ENCODE measurements at places on chromosomes 4 and X.
A peak's percentile ranks its signal among the peaks of the same experiment; 100 is the strongest.

DNA sequence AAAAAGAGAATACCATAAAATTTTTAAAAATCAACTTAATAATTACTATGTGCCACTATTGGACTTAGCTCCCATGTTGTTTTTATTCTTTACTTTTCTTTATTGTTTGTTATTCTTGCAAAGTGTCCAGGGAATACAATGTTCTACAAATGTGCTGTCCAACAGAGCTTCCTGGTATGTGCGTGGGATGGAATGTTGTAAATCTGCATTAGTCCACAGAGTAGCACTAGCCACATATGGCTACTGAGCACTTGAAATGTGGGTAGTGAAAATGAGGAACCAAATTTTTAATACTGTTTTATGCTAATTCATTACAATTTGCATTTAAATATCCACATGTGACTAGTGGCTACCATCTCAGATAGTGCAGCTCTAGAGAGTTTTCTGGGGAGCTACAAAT, 14.3 kb upstream of the CORIN start:
- no peak for DNase-seq

- no peak for DNase-seq
These were observed 1156.7 kb downstream of the FAM133A start for GRCh38 chrX:94830717-94831116.

DNA sequence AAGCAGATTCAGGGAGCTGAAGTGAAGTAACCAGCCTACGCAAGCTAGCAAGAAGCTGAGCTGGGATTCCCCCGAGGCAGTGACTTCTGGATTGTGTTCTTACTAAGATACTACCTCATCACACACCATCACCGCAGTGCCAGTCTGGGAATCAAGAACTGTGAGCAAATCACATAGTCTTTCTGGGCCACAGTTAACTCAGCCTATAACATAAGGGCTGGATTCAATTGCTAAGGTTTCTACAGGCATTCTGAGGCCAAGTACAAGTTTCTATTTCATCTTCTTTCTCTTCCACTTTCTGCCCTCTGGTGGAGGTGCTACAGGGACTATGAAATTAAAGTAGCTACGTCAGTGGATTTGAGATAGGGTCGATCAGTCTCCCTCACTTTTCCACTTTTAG, 1.4 kb upstream of the CORIN start:
- DNase-seq, result peak; percentile 24

- no peak for DNase-seq
These were observed 129.7 kb downstream of the HS3ST1 start for GRCh38 chr4:11299016-11299415.

GRCh38 chr4:19683426-19683825, 568.3 kb upstream of the SLIT2 start:
- DNase-seq, result no peak

GRCh38 chr4:37101686-37102085, 142.9 kb upstream of the NWD2 start:
- no peak for DNase-seq

- no peak for DNase-seq
These were observed 47.6 kb downstream of the SPIN3 start for GRCh38 chrX:56947699-56948098.

DNA sequence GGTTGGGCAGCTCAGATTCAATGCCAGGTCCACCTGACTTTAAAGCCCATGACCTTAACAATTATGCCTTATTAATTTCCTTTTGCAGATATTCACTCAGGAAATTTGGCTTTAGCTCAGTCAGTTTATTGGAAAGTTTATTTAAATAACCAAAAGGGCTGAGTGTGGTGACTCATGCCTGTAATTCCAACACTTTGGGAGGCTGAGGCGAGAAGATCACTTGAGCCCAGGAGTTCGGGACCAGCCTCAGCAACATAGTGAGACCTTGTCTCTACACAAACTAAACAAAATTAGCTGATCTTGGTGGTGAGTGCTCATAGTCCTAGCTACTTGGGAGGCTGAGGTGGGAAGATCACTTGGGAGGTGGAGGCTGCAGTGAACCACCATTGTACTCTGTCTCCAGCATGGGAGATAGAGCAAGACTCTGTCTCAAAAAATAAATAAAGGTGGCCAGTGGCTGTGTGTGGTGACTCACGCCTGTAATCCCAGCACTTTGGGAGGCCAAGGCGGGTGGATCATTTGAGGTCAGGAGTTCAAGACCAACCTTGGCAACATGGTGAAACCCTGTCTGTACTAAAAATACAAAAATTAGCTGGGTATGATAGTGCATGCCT, 43.3 kb downstream of the RHOH start:
- no peak for DNase-seq

- DNase-seq, result no peak
These were observed 40.1 kb upstream of the SPOCK3 start for GRCh38 chr4:167274351-167274750.

DNA sequence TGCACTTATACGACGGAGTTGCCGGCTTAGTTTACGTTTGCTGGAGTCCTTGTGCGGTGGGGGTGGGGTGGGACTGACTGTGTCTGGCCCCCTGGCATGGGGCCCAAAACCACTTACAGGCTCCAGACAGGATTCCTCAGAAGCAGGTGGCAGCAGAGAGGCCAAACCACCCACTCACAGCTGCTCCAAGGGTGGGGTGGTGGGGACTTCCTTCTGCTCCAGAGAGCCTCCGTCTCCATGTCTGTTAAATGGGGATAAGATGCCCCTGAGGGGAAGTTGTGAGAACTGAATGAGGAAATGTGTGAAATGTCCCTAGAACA, 36.7 kb downstream of the PSAPL1 start:
- peak; percentile 27 for DNase-seq

DNA sequence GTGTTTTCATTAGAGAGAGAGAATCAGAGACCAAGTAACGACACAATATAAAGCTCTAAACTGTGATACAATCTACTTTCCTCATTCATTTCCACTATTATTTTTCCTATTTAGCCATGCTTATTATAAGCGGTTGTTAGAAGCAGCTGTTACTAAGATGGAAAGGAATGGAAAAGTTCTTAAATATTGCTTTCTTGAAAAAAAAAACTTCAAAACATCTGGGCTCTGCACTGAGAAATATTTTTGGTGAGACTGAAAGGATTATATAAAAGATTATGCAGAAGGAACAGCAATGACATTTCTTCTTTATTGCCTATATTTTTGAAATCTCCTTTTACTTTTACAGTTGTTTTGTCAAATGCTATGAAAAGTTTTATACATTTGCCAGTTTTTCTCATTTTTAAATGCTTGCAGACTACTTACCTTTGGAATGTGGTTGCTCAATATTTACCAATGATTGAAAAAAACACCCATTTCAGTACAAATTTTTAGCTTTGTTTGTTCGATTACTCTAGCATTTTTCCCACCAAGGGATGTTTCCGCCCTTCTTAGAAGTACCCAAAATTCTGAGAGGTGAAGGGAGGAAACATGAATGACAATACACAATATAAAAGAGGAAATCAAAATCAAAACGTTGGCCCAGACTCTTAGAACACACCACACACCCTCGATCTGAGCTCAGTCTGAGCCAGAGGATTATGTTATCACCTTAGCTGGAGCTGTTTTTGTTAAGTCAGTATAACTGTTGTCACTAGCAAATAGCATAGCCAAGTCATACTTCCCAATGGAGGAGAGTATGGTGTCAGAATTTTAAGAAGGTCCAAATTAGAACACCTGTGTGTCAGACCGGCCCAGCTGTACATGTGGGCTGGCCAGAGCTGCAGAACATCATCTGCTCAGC, 18.4 kb downstream of the DKK2 start:
- no peak for DNase-seq

DNA sequence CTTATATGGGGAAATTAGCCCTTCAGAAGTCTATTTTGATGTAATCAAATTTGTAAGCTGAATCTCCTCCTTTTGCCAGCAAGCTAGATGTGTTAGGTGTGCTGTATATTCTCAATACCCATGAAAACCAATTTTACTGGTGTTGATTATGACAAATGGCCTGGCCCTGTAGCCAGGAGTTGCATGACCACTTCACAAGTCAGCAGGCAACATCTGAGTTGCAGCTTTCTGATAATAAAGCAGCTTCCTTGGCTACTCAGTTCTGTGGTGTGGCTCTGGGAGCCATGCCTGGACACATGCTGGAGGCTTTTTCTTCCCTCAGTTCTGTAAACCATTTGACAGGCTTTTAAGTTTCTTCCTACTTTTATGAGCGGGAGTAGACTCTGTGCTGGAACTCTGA, 154.1 kb upstream of the CXCL13 start:
- DNase-seq, result no peak

DNA sequence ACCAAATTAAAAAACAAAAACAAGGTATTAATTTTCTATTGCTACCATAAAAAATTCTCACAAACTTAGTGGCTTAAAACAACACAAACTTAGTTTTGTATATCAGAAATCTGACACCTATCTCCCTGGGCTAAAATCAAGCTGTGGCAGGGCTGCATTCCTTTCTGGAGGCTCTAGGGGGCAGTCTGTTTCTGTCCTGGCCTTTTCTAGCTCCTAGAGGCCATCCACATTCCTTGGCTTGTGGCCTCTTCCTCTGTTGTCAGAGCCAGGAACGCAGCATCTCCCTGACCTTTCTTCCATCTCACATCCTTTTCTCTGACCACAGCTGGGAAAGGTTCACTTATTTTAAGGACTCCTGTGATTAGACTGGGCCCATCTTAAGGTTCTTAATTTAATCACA, 38.9 kb upstream of the TLR2 start:
- no peak for DNase-seq

- DNase-seq, result no peak
These were observed 258.3 kb downstream of the FRMPD4 start for GRCh38 chrX:12396584-12396983.

- no peak for DNase-seq
These were observed 419.4 kb downstream of the KCNIP4 start for GRCh38 chr4:21529214-21529613.

DNA sequence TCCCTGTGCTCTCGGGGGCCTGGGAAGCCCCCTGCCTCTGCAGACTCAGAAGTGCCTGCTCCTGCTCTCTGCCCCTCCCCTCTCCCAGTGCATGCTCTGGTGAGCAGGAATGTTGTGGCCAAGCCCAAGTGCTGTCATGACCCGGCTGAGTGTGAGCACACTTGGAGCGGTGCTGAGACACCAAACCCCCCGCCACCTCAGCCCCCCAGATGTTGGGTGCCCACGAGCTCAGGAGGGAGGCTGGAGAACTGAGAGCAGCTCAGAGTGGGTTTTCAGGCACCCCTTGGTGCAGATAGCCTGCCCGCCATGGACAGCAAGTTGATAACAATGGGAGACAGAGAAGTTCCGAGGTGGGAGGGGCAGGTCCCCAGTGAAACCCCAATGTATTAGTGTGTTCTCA, 477.4 kb downstream of the ACTRT1 start:
- no peak for DNase-seq

- no peak for DNase-seq
These were observed 23.6 kb downstream of the GPRIN3 start for GRCh38 chr4:89284020-89284424.

- no peak for DNase-seq
These were observed 23.6 kb upstream of the RASGEF1B start for GRCh38 chr4:81495345-81495744.

DNA sequence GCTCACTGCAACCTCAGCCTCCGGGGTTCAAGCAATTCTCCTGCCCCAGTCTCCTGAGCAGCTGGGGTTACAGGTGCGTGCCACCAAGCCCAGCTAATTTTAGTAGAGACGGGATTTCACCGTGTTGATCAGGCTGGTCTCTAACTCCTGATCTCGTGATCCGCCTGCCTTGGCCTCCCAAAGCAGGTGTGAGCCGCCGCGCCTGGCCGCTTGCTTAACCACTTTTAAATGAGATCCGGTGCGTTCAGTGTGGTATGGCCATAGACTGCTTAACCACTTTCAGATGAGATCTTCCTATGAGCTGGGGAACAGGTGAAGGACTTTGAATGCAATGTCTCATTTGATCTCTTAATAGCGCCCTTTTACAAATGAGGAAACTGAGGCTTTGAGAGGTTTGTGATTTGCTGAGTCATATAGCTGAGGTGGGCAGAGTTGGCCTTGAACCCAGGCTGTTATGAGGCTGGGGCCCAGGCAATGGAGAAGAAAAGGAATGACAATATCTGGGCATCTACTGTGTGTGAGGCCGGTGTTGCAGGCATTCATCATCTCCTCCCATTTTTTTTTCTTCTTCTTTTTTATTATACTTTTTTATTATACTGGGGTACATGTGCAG, 41.9 kb upstream of the NSG1 start:
- DNase-seq, result no peak

DNA sequence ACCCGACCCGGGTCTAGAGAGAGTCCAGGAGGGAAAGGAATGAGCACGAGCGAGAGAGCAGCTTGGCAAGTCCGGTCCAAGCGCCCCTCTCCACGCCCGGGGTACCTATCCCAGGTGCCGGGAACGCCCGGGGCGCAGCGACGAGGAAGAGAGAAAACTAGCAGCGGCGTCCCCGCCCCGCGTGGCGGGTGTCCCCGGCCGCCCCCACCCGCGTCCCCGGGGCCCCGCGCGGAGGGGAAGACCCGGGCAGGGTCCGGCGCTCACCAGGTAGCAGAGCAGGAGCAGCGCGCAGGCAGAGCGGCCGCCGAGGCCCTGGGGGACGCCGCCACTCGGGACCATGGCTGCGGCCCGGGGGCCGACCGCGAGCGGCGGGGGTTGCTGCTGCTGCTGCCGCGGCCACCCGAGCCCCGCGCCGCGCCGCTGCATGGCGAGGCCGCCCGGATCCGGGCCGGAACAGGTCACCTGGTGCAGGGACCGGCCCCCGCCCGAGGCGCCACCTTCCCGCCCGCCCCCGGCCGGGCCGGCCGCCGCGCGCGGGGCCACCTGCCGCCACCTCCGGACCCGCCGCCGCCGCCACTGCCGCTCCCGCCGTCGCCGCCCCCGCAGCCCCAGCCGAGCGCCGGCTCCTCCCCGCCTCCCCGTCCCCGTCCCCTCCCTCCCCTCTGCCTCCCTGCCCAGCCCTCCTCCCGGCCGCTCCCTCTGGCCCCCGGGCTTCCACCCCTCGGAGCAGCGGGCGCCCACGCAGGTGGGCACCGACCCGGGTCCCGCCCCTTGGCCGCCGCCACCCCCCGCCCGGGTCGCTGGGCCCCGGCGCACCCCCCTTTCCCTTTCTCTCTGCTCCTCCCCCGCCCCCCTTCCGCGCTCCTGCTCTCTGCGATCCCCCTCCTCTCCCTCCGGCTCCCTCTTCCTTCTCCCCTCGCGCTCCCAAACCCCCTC, at the start of gene SEL1L3:
Gene SEL1L3, minus strand, starts transcription at position 578 of the 936 bp plus-strand sequence. Its CDS starts 152 bp downstream, at position 426.
- DNase-seq, result no peak

DNA sequence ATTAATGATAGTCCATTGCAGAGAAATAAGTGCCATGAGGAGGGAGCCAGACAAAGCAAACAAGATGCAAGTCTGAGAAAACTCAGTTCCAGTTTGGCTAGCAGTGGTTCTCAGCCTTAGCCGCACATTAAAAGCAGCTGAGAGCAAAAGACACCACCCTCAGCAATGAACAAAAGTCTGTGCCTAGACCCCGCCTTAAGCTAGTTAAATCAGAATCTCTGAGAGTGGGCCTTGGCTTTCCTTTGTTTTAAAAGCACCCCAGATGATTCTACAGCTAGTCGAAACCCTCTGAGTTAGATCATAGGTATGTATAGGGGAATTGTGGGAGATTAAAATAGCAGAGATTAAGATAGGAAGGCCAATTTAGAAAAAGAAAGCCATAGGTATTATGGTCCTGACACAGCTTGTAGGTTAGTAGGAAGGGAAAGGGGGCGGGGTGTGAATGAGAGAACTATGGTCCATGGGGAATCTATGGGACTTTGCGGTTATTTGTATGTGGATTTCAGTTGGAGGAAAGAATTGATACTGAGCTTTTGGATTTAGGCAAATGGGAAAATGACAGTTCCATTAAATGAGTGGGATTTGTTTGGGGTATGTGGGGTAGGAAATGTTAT, 12.0 kb downstream of the SPRY1 start:
- DNase-seq, result no peak

GRCh38 chr4:152344001-152344400, 191.9 kb downstream of the FBXW7 start:
- DNase-seq, result no peak

Measured in pons (tissue), 1 donor.